ENCODE measurements at places on chromosomes 6 and 20.

- no peak for DNase-seq
These were observed 30.3 kb downstream of the LRFN2 start for GRCh38 chr6:40556881-40557280.

GRCh38 chr6:83169511-83169910 lies 23.6 kb downstream of the PGM3 start:
- DNase-seq: no peak

- no peak for DNase-seq
These were observed 11.6 kb downstream of the NOTCH4 start for GRCh38 chr6:32212076-32212760.

DNA sequence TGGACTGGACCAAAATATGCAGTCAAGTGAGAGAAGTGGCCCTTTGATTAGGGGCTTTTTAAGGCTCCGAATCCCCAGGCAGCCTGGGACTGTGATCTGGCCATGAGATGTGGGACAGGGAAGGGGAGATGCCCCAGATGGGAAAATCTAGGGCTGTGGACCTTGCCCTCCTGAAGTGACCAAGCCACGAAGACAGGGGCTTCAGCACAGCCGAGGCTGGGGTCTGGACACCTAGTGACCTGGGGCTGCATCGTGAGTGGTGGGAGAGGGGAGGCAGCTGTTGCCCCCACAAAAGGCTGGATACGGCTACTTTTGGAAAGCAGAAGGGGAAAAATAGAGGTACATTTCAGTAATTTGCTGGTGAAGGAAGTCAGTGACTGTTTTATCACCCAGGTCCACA lies 139.5 kb upstream of the SLC24A3 start:
- DNase-seq: no peak

DNA sequence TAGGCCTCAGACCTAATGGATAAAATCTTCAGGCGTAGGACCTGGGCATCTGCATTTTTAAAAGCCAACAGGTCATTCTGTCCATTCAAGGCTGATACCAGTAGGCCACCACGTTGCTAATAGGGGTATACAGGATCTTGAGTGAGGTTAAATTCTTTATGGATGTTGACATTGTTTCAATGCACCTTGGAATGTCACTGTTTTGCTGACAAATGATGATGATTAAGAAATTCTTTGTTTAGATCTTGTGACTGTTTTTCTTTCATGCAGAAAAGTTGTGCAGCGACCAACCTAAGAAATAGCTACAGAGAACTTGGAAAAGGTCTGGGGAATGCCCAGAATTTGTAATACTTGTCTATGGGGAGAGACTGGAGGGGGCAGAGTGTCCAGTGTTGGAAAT lies 101.1 kb upstream of the CLDN20 start:
- DNase-seq: no peak

DNA sequence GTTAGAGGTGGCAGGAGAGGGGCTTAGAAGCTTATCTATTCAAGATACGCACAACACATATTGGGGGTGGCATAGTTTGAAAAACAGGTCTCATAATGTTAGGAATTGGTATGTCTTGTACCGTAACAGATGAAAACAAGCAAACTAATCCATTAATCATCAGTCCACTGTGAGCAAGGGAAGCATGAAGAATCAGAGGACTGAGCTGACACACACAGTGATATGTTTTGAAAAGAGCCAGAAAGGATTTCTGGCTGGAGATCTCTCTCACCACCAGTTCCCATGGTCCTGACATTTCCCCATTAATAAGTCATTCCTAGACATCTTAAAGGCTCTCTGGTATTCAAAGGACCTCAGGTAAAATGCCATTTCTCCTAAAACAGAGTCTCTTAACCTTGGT lies 158.8 kb upstream of the PHACTR1 start:
- no peak for DNase-seq

- no peak for DNase-seq
These were observed 75.6 kb downstream of the SNX9 start for GRCh38 chr6:157898640-157899039.

DNA sequence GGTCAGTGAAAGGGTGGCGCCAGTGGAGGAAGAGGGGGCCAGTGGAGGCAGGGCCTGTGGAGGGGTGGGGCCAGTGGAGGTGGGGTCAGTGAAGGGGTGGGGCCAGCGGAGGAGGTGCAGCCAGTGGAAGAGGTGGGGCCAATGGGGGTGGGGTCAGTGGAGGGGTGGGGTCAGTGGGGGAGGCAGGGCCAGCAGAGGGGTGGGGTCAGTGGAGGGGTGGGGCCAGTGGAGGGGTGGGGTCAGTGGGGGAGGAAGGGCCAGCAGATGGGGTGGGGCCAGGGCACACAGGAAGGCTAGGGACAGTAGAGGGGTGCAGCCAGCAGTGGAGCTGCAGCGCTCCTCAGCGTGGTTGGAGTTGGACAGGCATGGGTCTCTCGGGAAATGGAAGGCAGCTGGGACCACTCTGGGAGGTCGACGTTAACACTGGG lies 18.7 kb downstream of the ADRM1 start:
- peak; percentile 60 for DNase-seq

GRCh38 chr6:168030908-168031307 lies 33.4 kb downstream of the KIF25 start:
- DNase-seq: no peak

DNA sequence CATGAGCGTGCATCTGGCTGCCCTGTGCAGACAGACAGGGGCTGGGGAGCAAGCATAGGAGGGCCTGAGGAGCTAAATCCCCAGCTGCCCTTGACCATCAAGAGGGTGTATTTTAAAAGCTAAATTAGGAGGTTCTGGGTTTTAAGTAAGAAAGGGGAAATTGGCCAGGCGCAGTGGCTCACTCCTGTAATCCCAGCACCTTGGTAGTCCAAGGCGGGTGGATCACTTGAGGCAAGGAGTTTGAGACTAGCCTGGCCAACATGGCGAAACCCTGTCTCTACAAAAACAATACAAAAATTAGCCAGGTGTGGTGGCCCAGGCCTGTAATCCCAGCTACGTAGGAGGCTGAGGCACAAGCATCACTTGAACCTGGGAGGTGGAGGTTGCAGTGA lies 27.8 kb downstream of the SERPINB6 start:
- DNase-seq: no peak

- DNase-seq: no peak
These were observed 24.3 kb upstream of the FANCE start for GRCh38 chr6:35427851-35428321.

- DNase-seq: no peak
These were observed 492.9 kb upstream of the JAG1 start for GRCh38 chr20:11166712-11167111.

GRCh38 chr6:43702534-43703440 lies 15.2 kb upstream of the MRPS18A start:
- DNase-seq: no peak

DNA sequence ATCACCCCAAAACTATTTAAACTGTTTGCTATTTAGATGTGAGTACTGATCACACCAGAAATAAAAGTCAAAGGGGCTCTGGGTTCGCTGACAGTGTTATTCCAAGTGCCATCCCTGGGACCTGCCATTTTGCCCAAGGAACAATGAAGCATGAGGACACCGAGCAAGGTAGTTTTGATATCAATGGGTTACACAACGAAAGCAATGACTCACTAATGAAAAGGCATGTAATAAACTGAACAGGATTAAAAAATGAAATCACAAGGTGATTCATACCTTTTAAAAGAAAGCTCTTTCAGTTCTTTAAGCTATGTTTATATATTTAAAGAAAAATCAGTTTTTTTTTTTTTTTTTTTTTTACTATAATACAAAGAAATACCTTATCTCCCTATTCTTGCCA lies 102.0 kb downstream of the HS3ST5 start:
- no peak for DNase-seq

DNA sequence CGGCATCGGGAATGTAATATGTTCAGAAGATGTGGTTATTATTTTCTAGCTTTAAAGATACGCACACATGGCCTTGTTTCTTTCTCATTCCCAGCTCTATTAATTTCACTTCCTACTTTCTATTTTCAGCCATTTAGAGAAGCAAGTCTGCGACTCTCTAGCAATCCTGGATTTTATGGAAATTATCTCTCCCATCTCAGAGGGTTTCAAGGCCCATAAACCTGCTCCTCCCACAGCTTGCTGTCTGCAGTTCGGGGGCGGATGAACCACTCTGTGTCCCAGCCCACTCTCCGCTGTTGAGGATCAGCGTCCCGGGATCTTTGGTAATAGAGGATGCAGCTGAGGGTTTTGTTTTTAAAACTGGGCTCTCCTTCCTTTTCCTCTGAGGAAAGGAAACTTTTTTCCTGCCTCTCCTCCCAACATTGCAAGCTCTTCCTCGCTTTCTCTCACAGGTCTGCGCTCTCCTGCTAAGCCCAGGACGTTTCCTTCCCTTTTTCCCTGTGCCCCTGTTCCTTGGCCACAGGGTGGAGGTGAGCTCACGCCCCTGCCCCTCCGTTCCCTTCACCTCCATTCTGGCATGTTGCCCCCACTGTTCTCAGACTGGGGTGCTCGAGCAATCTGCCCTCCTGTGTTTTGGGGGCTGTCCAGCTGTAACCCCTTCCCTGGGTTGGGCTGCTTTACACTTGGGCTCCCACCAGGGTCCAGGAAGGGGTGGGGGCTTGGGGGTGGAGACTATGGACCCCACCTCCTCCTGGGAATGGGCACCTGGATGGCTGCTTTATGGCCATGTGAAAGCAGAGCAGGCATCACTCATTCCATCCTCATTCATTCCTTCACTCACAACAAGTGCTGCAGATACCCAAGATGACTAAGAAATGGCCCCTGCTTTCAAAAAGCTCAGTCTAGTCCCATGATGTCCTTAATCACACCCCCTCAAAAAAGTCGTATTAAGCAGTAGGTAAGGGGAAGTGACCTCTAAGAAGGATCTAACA lies 54.9 kb downstream of the ZBTB9 start:
- no peak for DNase-seq

DNA sequence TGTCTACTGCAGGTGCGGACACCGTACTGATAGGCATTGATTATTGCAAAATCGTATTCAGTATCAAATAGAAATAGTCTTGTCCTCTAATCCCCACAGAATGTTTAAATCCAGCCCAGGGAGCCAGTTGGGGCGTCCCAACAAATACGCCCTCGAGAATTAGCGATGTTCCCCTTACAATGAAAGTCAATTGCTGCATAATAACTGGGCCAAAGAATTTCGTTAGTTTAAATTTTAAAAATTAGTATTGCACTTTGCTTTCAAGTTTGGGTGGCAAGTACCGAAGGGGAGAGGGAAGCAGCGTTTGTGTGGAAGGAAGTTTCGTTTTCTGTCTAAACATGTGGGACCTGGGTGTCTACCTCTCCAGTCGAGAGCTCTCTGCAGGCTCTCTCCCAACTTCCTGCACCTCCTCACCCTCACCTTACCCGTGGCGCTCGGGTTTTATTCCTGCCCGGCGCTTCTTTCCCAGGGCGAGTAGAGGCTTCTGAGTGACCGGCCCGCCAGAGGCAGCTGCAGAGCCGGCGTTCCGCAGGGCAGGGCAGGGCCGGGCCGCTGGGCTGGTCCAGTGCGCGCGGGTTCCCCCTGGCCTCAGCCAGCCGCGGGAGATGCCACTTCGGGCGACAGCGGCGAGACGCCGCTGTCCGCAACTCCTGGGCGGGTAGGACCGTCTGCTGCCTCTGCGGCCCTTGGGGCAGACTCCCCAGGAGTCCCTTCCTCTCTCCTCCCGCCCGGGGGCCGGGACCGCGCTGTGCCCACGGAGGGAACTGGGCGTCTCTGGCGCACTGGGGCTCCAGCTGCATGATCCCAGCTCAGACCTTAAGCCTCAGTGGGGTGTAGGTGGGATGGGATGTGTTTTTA lies 862 bp upstream of the TFAP2C start:
- no peak for DNase-seq

GRCh38 chr6:39153766-39154397 lies 38.9 kb upstream of the SAYSD1 start:
- no peak for DNase-seq

GRCh38 chr6:6682225-6682624 lies 93.7 kb downstream of the LY86 start:
- DNase-seq: no peak

GRCh38 chr20:53159160-53159559 lies 187.0 kb downstream of the TSHZ2 start:
- DNase-seq: no peak

- no peak for DNase-seq
These were observed 41.7 kb upstream of the EMILIN3 start for GRCh38 chr20:41408156-41408794.

GRCh38 chr6:6368684-6369052 lies 48.2 kb upstream of the F13A1 start:
- no peak for DNase-seq

DNA sequence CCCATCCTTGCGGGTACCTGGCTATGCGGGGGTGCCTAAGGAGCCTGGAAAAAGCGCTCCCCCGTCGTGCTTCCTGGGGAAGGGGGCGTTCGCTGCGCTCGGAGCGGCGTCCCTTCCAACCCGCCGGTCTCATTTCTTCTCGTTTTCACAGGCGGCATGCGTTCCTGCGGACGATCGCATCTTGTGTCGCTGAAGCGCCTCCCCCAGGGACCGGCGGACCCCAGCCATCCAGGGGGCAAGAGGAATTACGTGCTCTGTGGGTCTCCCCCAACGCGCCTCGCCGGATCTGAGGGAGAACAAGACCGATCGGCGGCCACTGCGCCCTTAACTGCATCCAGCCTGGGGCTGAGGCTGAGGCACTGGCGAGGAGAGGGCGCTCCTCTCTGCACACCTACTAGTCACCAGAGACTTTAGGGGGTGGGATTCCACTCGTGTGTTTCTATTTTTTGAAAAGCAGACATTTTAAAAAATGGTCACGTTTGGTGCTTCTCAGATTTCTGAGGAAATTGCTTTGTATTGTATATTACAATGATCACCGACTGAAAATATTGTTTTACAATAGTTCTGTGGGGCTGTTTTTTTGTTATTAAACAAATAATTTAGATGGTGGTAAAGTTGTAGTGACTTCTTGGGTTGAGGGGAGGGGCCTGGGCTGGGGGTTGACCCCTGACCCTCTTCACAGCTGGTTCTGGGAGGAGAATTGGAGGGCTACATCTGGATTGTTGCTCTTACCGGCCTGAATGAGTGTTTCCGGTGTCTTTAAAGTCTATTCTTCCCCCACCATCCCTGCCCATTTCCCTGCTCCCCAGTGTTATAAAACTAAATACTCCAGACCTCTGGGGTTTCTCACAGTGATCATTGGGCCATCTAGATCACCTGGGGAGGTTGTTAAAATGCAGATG lies 1.1 kb downstream of the ID1 start:
- no peak for DNase-seq
